Natural killer cell (primary cell): ENCODE measurements at places on chromosomes 4 and X. TPM values are rescaled to one million over a fixed set of nuclear protein-coding genes. Genes with fewer than 3 reads are reported as not detected.

DNA sequence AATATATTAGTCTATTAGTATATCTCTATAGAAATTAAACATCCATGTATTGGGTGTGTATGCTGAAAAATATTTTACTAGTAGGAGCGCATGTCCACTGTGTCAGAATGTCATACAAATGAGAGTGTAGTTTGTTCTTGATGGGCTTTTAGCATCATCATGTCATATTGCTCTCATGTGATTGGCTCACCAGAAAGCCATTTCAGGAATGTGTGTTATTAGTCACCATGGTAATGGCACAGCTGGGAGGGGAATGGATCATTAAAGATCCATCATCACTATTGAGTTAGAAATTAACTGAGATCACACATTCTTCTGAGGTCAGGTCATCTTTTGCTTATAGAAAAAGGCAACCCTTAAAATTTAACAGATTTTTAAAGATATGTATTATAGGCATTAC is 77.3 kb downstream of the PHEX start:
- DNase-seq, result no peak

DNA sequence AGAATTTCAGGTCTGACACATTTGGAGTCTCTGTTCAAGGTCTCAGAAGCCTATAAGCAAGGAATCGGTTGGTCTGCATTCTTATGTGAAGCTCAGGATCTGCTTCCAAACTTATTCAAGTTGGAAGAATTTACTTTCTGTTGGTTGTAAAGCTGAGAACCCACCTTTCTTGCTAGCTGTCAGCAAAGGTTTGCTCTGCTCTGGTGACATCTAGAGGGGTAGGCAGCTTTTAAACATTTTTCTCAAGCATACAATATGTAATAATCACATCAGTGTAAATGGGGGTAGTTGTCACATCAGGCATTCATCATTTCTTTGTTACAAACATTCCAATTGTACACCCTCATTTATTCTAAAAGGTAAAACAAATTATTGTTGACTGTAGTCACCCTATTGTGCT is 935.2 kb downstream of the TRAM1L1 start:
- no peak for DNase-seq

DNA sequence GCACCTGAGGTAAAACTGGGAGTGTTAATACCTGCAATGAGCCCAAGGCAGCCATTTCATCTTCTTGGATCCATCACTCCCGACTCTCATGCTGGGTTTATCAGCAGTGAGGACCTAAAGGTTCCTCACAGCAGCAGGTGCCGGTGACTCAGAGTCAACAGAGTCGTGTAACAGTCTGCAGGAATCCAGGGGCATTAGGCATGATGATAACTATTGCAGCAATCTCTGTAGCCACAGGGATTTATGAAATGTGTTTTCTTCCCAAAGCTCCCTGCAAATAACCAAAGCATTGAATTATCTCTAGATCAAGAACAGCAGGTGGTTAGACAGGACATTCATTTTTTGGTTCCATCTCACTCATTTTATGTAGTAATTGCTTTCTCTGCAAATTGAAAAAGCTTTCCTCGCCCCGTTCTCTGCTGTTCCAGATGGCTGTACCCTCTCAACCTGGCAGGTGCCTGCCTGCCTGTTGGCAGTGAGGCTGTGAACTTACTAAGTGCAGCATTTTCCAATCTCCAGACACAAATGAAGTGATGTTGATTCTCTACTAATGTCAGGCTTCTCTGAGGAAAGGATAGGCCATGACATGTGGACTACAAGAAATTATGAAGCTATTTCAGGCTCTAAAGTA is 48.1 kb upstream of the TSPAN7 start:
- DNase-seq, result no peak

DNA sequence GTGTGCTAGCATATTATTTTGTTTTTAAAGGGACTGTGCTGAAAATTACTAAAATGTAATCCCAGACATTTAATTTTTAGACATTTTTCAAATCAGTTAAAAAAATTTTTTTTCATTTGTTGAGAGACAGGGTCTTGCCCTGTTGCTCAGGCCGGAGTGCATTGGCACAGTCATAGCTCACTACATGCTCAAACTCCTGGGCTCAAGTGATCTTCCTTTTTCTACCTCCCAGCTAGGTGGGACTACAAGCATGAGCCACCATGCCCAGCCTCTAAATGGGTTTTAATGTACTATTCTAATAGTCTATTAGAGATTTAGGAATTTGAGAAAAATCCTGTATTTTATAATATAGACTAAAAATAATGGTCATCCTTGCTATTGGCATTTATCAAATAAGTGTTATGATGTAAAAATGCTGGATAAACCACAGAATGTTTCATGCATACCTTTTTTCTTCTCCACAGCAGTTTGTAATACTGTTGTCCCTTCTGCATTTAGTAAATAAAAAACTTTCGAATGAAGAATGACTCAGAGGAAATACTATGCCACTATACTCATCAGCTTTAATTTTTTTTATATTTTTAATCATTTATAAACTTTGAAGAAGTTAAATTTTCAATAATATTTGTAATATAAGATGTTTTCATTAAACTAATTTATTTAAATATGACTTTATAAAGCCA is 29.9 kb downstream of the CPEB2 start:
- DNase-seq, result no peak

DNA sequence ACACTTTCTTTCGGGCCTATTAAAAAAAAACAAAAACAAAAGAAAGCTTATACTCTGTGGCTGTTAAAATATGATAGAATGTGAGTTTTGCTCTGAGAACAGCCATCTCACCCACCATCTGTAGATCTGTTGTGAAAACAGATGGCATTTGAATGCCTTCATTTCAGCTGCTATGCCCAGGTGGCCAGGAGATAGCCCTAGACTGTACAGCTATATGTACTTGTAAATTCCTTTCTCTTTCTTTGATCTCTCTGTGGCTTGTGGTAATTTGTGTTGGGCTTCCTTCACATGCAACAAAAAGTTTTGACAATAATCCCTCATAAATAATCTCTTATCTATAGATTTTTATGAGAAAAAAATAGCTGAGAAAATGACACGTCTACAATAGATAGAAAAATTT is 38.1 kb downstream of the PNPLA4 start:
- DNase-seq, result no peak

- DNase-seq, result no peak
Observed at GRCh38 chr4:175033162-175033561, 115.0 kb downstream of the ADAM29 start.

- peak; percentile 44 for DNase-seq
Observed at GRCh38 chr4:168995537-168996295, 14.3 kb downstream of the CBR4 start.

- DNase-seq, result no peak
Observed at GRCh38 chrX:17740137-17741122, 3.1 kb downstream of the SCML1 start.

- DNase-seq, result no peak
Observed at GRCh38 chrX:74178536-74178935, 125.4 kb upstream of the ZCCHC13 start.

DNA sequence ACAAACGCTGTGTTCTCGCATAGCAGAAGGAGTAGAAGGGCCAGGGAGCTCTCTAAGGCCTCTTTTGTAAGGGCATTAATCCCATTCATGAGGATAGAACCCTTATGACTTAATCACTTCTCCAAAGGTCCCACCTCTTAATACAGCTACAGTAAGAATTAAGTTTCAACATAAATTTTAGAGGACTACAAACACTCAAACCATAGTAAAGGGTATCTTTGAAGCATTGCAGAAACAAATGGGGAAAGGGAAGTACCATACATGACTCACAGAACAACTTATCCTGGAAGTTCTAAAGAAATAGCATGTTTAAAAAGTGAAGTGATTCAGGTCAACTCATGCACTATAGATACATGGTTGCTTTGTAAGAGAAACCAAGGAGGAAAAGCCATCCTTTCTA is 680.8 kb downstream of the RPA4 start:
- peak; percentile 2 for DNase-seq

The SSX7 gene
- not detected for total RNA-seq

The GJB1 gene
- total RNA-seq, result not detected

The NEXMIF gene
- 0.02 TPM for total RNA-seq

The GPR78 gene
- not detected for total RNA-seq

The EREG gene
- total RNA-seq, result 23.3 TPM
